ENCODE measurements at places on chromosomes 5 and 9. TPM values are rescaled to one million over a fixed set of nuclear protein-coding genes. Genes with fewer than 3 reads are reported as not detected.

The INVS gene
- total RNA-seq = 4.8 TPM

The KIF4B gene
- not detected for total RNA-seq

The ACTBL2 gene
- not detected for total RNA-seq

DNA sequence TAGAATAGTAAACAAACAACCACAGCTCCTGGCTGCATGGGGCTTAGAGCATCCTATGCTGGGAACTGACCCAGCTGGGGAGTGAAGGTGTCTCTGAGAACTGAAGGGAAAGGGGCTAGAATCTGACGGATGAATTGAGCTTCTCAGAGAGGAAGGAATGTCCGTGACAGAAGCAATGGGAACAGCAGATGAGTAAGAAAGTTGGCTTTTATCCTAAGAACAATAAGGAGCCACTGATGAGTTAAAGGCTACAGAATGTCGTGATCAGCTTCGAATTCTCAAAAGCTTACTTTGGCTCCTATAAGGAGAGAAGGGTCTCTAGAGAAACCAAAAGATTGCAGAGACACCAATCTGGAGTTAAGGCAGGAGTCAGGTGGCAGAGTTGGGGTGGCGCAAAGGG is 52.6 kb downstream of the EBF1 start:
- no peak for DNase-seq
- peaks cover 16% of the 10 kb centered on the region for H3K27me3 ChIP-seq
- H3K36me3 ChIP-seq = no peaks in the 10 kb centered on the region
- no peak overlapping the region for H3K27ac ChIP-seq

GRCh38 chr9:89661956-89662717 is 57.3 kb downstream of the GADD45G start:
- peak overlapping the region; percentile 88 for H3K27ac ChIP-seq
- DNase-seq = peak; percentile 98
- H3K27me3 ChIP-seq = no peaks in the 10 kb centered on the region

- no peak overlapping the region for H3K4me3 ChIP-seq
- H3K27me3 ChIP-seq = no peaks in the 10 kb centered on the region
- no peak for DNase-seq
- no peaks in the 10 kb centered on the region for H3K36me3 ChIP-seq
- H3K4me1 ChIP-seq = peaks cover 16% of the 10 kb centered on the region
Measured at GRCh38 chr5:87151547-87151946, 116.1 kb upstream of the RASA1 start.

GRCh38 chr9:79447762-79448161 is 124.0 kb upstream of the TLE4 start:
- H3K4me1 ChIP-seq = no peaks in the 10 kb centered on the region
- H3K4me3 ChIP-seq = no peak overlapping the region
- no peaks in the 10 kb centered on the region for H3K36me3 ChIP-seq

DNA sequence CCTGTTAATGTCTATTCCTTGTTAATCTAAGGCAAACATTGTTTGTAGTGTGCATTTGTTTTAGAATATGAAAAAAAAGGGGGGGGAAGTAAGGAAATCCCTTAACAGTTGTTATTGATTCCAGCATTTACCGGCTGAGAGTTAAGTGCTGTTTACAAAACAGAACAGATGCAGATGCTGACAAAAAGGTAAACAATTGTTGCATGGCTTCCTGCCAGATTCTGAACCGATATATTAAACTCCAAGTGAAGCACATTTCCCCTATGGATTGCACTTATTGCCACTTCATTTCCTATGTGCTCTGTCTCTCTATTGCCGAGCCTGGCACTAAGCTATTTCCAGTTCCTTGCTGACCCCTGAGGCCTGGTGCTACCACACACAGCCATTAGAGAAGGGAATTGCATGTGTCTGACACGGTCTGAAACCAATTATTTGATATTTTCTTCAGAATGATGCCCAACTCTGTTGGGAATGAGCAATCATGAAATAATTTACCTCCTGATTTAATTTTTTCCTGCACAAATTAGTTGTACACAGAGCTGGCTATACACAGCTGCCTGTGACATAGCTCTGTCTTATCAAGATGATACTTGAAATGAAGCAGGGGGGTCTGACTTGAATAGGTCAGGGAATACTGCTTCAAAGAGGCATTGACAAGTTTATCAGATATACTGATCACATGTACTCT is 109.8 kb downstream of the KIAA0825 start:
- no peak overlapping the region for H3K27ac ChIP-seq
- no peaks in the 10 kb centered on the region for H3K27me3 ChIP-seq
- no peaks in the 10 kb centered on the region for H3K36me3 ChIP-seq
- H3K4me1 ChIP-seq = no peaks in the 10 kb centered on the region

DNA sequence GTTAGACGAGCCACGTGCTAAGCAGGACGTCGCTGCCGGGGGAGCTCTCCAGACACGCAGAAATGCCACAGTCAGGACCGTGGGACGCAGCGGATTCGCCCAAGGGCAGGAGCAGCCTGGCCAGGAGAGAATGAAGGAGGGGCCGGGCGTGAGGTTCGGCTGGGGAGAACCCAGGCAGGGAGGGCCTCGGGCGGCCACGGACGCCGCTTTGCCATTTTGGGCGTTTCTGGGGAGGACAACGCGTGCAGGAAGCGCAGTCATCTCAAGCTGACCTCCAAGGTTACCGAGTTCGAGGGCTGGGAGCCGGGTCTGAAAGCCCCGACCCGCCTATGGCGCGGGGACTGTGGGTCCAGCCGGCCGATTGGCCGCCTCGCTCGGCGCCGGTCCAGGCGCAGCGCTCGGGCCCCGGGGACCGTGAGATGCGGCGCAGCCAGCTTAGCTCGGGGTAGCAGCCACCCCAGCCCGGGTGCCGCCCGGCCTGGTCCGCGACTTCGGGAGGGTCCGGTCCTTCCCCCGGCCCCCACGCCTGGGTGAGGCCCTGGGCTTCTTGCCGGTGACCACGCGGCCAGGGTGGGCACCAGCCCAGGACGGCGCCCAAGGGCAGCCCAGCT is 760 bp upstream of the MAN1B1 start:
- peak overlapping the region; percentile 85 for H3K4me3 ChIP-seq
- H3K27me3 ChIP-seq = no peaks in the 10 kb centered on the region
- H3K36me3 ChIP-seq = peaks cover 3% of the 10 kb centered on the region
- DNase-seq = peak; percentile 45
- H3K4me1 ChIP-seq = peaks cover 24% of the 10 kb centered on the region
- peak overlapping the region; percentile 96 for H3K27ac ChIP-seq

GRCh38 chr5:5497152-5497788 is 74.8 kb downstream of the ICE1 start:
- H3K4me1 ChIP-seq = peaks cover 5% of the 10 kb centered on the region
- H3K27ac ChIP-seq = no peak overlapping the region
- peak; percentile 32 for DNase-seq

DNA sequence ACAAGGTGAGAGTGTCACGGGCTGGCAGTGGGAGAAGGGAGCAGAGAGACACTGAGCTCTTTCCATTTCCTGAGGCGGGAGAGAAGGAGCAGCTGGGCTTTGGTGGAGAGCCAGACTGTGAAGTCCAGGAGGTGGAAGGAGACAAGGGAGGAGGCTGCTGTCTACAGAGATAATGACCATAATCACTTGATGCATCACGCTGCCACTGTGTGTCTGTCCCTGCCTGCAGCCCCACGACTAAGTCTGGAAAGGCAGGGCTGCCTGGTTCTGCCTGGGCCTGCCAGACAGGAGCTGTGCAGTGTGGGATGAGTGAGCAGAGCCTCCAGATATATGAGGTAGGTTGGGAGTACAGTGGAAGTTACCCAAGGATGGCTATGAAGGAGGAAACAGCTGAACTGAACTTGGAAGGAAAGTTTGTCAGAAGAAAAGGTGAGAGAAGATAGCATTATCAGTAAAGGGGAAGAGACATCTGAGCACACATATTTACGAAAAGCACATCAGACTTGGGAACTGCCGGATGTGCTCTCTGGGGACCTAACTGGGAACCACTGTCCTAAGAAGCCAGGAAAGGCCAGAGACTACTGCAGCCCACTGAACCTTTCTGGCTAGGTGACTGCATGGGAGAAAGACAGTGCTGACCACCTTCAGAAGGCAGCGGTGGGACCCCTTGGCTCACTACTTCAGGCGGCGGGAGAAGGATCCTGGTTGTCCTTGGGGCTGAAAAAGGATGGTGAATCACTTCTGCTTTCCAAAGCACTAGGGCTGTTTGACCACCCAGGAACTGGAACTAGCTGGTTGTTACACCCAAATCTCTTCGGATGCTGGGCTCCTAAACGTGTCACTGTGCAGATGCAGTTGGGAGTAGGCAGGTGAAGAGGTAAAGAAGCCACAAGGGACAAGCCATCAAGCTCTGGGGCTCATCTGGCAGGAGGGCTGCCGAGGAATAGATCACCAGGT is 12.8 kb upstream of the DDX41 start:
- H3K4me3 ChIP-seq = no peak overlapping the region
- peak overlapping the region; percentile 27 for H3K27ac ChIP-seq
- peaks cover 14% of the 10 kb centered on the region for H3K4me1 ChIP-seq

DNA sequence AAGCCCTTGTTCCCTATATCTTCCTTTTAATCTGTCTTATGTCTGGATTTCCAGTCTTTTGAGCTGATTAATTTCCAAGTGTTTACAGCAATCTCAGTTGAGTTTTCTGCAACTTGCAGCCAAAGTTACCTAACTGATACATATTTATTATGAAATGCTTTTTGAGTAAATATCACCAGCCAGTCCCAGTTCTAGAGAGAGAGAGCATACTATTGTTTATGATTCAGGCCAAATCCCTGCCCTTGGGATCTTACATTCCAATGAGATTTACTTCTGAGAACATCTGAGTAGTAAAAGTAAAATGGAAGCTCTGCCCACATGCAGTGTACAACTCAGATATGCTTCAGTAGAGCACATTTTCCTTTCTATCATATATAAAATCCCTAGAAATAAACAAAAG is 661.7 kb downstream of the KCTD16 start:
- no peak overlapping the region for H3K4me3 ChIP-seq
- DNase-seq = no peak
- H3K36me3 ChIP-seq = no peaks in the 10 kb centered on the region
- H3K4me1 ChIP-seq = no peaks in the 10 kb centered on the region
